ENCODE measurements at places on chromosomes 3 and 15. TPM values are rescaled to one million over a fixed set of nuclear protein-coding genes. Genes with fewer than 3 reads are reported as not detected.

NFKBIZ gene
- 9.9 TPM for total RNA-seq

PLIN1 gene
- 3.3 TPM for total RNA-seq

SPINK8 gene
- not detected for total RNA-seq

PROK2 gene
- total RNA-seq: 0.30 TPM

RHO gene
- total RNA-seq: not detected

CRYGS gene
- total RNA-seq: not detected

TRANK1 gene
- 2.3 TPM for total RNA-seq

SHF gene
- total RNA-seq: 2.8 TPM

GRAMD1C gene
- 2.7 TPM for total RNA-seq

DNAJB11 gene
- 23.8 TPM for total RNA-seq

CPLX3 gene
- 1.2 TPM for total RNA-seq

CPA3 gene
- 1.2 TPM for total RNA-seq

KIAA1143 gene
- total RNA-seq: 30.5 TPM

HRG gene
- not detected for total RNA-seq

DPPA4 gene
- total RNA-seq: not detected

SERP1 gene
- 24.0 TPM for total RNA-seq

APBA2 gene
- total RNA-seq: not detected

NUP210 gene
- 2.6 TPM for total RNA-seq

LEKR1 gene
- 0.67 TPM for total RNA-seq

CRBN gene
- total RNA-seq: 47.9 TPM

TNFAIP8L3 gene
- 1.7 TPM for total RNA-seq

DNASE1L3 gene
- 1.00 TPM for total RNA-seq

CCR5 gene
- total RNA-seq: 0.25 TPM

KNL1 gene
- 0.11 TPM for total RNA-seq

CHRNB4 gene
- not detected for total RNA-seq

HEG1 gene
- 80.1 TPM for total RNA-seq

TLR9 gene
- total RNA-seq: 0.37 TPM

CCR8 gene
- total RNA-seq: not detected

C3orf49 gene
- not detected for total RNA-seq

NISCH gene
- total RNA-seq: 50.6 TPM

GOLGA8Q gene
- total RNA-seq: 4.4 TPM

WWTR1 gene
- 40.1 TPM for total RNA-seq

ARMC8 gene
- 42.9 TPM for total RNA-seq

RYR3 gene
- total RNA-seq: 0.32 TPM

TMEM207 gene
- not detected for total RNA-seq

CCR1 gene
- total RNA-seq: 2.3 TPM

TGFBR2 gene
- total RNA-seq: 143 TPM

RASL12 gene
- 9.3 TPM for total RNA-seq

RGMA gene
- total RNA-seq: 13.1 TPM

SNX22 gene
- total RNA-seq: 4.2 TPM

FMN1 gene
- 3.9 TPM for total RNA-seq

CFAP91 gene
- 0.37 TPM for total RNA-seq

NECTIN3 gene
- 11.4 TPM for total RNA-seq

FOXB1 gene
- not detected for total RNA-seq

Measured in heart left ventricle (tissue), 16 donors.